ENCODE measurements at places on chromosomes 6 and 20.

- DNase-seq: no peak
Measured at GRCh38 chr6:132411296-132411695, 10.0 kb upstream of the MOXD1 start.

- DNase-seq: no peak
Measured at GRCh38 chr6:145948328-145948727, 15.8 kb downstream of the SHPRH start.

DNA sequence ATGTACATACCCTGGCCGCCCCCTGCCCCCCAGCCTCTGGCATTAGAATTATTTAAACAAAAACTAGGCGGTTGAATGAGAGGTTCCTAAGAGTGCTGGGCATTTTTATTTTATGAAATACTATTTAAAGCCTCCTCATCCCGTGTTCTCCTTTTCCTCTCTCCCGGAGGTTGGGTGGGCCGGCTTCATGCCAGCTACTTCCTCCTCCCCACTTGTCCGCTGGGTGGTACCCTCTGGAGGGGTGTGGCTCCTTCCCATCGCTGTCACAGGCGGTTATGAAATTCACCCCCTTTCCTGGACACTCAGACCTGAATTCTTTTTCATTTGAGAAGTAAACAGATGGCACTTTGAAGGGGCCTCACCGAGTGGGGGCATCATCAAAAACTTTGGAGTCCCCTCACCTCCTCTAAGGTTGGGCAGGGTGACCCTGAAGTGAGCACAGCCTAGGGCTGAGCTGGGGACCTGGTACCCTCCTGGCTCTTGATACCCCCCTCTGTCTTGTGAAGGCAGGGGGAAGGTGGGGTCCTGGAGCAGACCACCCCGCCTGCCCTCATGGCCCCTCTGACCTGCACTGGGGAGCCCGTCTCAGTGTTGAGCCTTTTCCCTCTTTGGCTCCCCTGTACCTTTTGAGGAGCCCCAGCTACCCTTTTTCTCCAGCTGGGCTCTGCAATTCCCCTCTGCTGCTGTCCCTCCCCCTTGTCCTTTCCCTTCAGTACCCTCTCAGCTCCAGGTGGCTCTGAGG is 7.6 kb downstream of the CDKN1A start:
- no peak for DNase-seq

DNA sequence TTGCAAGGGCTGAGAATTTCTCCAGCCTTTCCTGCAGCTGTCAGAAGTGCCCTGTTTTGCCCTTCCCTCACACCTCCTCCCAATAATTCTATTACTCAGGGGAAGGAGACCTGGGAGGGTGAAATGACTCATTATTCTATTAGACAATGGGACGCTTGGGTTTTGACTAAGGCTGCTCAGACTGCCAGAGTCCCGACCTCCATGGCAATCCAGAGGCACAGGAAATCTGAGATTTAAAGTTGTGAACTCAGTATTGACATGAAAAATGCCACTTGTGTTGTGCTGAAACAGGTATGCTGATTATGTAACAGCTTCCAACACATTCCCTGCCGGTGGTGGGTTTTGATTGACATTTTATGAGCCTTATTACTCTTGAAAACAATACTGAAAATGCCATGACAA is 625.9 kb upstream of the FLRT3 start:
- DNase-seq: no peak

DNA sequence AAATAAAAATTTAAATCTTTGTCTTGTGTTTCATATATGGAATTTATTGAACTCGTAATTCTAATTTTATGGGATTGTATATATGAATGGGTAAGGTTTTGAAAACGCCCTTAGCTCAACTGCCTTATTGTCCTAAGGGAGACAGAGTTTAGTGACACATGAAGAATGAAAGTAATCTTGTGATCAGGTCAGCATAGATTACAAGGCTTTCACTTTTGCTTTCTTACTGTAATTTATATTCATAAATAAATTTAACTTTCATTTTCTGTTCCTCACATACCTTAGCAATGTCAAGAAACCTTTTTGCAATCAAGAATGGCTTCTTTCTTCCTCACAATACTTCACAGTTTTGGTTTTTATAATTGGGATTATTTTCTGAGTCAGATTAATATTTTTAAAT is 14.4 kb downstream of the KPNA5 start:
- no peak for DNase-seq

Measured in T47D (cell line).